ENCODE measurements at places on chromosomes 12 and 14. TPM values are rescaled to one million over a fixed set of nuclear protein-coding genes. Genes with fewer than 3 reads are reported as not detected.

DNA sequence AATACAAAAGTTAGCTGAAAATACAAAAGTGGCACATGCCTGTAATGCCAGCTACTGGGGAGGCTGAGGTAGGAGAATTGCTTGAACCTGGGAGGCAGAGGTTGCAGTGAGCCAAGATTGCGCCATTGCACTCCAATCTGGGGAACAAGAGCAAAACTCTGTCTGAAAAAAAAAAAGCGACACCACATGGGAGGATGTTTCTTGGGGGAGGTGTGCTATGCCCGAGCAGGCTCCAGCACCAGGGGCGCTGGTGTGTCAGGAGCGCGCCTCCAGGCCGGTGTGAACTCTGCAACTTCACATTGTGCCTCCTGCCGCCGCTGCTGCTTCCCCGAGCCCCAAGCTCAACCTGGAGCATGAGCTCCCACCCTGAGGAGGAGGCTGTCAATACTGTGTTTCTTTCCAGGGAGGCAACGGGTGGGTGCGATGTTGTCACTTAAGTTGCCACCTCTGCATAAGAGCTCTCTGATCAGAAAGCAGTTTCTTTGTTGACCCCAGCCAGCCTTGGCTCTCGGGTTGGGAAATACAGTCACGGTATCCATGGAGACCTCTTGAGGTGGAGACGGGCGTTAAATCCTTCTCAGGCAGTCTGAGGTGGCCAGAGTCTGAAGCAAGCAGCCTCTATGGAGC is 18.9 kb downstream of the DEGS2 start:
- no peak overlapping the region for H3K4me3 ChIP-seq
- no peaks in the 10 kb centered on the region for H3K27me3 ChIP-seq
- no peaks in the 10 kb centered on the region for H3K36me3 ChIP-seq
- no peak for DNase-seq
- peak overlapping the region; percentile 41 for H3K27ac ChIP-seq

GRCh38 chr12:94305130-94305957 is 154.3 kb downstream of the CEP83 start:
- no peak overlapping the region for H3K4me3 ChIP-seq
- peaks cover 48% of the 10 kb centered on the region for H3K36me3 ChIP-seq
- no peaks in the 10 kb centered on the region for H3K27me3 ChIP-seq
- no peak for DNase-seq

DNA sequence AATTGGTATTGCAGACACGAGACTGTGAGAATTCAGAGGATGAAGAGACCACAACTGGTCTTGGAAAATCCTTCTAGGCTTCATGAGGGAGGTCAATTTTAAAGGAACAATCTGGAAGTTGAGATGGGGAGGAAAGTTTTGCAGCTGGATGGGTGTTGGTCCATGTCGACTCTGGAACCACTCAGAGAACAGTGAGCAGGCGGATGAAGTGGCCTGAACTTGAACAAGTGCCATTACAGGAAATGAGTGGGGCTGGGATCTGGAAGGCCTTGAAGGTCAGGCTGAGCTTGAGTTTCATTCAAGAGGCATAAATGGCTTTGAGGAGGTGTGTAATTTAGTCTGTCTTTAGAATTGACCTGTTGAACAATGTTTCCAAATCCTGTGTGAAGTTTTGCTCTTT is 140.9 kb downstream of the GALC start:
- no peaks in the 10 kb centered on the region for H3K36me3 ChIP-seq
- peaks cover 27% of the 10 kb centered on the region for H3K27me3 ChIP-seq
- DNase-seq: no peak
- no peak overlapping the region for H3K27ac ChIP-seq

- peaks cover 7% of the 10 kb centered on the region for H3K27me3 ChIP-seq
- no peak for DNase-seq
- no peak overlapping the region for H3K4me3 ChIP-seq
- H3K36me3 ChIP-seq: no peaks in the 10 kb centered on the region
- H3K27ac ChIP-seq: no peak overlapping the region
Measured at GRCh38 chr12:64918344-64918743, 93.9 kb downstream of the TBC1D30 start.

GRCh38 chr14:35712466-35712865 is 96.6 kb downstream of the RALGAPA1 start:
- H3K27me3 ChIP-seq: no peaks in the 10 kb centered on the region
- no peak overlapping the region for H3K27ac ChIP-seq
- H3K36me3 ChIP-seq: peaks cover 84% of the 10 kb centered on the region
- DNase-seq: no peak
- H3K4me3 ChIP-seq: no peak overlapping the region

Gene SCNN1A
- 4.0 TPM for total RNA-seq

Data from naive thymus-derived CD8-positive, alpha-beta T cell (primary cell).